ENCODE measurements at places on chromosomes 5 and 9. TPM values are rescaled to one million over a fixed set of nuclear protein-coding genes. Genes with fewer than 3 reads are reported as not detected.

HEMGN gene
- 1.1 TPM for total RNA-seq

DNA sequence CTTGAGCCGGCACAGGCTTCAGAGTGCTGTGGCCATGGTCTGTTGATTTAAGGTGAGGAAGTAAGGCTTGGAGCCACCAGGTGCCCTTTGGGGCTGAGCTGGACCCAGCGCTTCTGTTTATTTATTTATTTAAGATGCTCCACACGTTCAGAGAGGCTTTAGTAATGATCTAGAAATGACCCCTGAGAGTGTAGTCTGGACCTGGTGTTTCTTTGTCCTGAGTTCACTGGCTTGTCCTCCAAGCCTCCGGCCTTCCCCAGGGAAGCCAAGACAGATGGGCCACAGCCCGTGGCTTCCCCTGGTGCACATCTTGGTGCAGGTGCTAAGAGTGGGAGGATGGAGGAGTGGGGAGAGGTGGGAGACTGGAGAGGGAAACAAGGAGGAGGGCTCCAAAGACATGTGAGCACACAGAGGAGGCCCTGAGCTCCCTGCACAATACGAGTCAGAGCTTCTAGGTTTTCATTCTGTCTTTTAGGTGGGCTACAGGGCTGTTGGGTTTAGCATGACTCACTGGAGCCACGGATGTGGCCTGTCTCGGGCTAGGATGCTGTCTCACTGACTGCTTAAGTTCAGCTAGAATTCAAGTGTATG, 56.9 kb downstream of the AHRR start:
- peaks cover 45% of the 10 kb centered on the region for H3K36me3 ChIP-seq
- H3K4me3 ChIP-seq: peak overlapping the region; percentile 78
- H3K27me3 ChIP-seq: no peaks in the 10 kb centered on the region
- H3K27ac ChIP-seq: peak overlapping the region; percentile 56

- H3K27me3 ChIP-seq: no peaks in the 10 kb centered on the region
- no peaks in the 10 kb centered on the region for H3K36me3 ChIP-seq
- no peak for DNase-seq
- H3K4me3 ChIP-seq: no peak overlapping the region
- H3K27ac ChIP-seq: no peak overlapping the region
- peaks cover 9% of the 10 kb centered on the region for H3K4me1 ChIP-seq
These were observed 15.4 kb downstream of the CPEB4 start for GRCh38 chr5:173903396-173904140.

DNA sequence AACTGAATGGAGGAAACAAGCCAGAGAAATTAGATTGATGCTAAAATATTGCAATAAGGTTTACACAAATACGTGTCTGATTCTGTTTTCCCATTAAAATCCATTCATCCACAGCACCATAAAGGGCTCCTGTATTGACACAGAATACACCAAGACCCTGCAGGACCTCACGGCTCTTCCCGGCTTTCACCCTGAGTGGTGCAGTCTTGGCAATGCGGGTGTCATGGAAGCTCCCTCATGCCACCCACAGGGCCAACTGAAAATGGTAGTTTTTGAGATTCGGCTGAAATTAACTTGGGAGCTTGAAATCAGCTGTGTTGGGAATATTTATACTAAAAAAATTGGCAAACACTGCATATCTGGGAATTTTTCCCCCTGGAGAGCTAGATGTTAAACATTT, 17.3 kb upstream of the EXOC3 start:
- H3K4me1 ChIP-seq: peaks cover 53% of the 10 kb centered on the region
- no peak overlapping the region for H3K27ac ChIP-seq
- H3K27me3 ChIP-seq: peaks cover 11% of the 10 kb centered on the region
- H3K4me3 ChIP-seq: no peak overlapping the region
- H3K36me3 ChIP-seq: peaks cover 10% of the 10 kb centered on the region

CDC20B gene
- total RNA-seq: 0.10 TPM

- H3K27me3 ChIP-seq: peaks cover 16% of the 10 kb centered on the region
- no peak overlapping the region for H3K27ac ChIP-seq
- peaks cover 2% of the 10 kb centered on the region for H3K36me3 ChIP-seq
- H3K4me3 ChIP-seq: no peak overlapping the region
These were observed 117.0 kb downstream of the PCSK1 start for GRCh38 chr5:96316017-96316416.

- no peaks in the 10 kb centered on the region for H3K36me3 ChIP-seq
- no peak for DNase-seq
- peak overlapping the region; percentile 84 for H3K4me3 ChIP-seq
- peaks cover 56% of the 10 kb centered on the region for H3K27me3 ChIP-seq
These were observed 697 bp downstream of the SLC1A1 start for GRCh38 chr9:4490705-4491625.

GRCh38 chr5:14593326-14594021, 11.9 kb downstream of the OTULINL start:
- peak overlapping the region; percentile 91 for H3K4me3 ChIP-seq
- peaks cover 88% of the 10 kb centered on the region for H3K4me1 ChIP-seq
- DNase-seq: peak; percentile 49

ERCC6L2 gene
- total RNA-seq: 24.1 TPM

GRCh38 chr5:56530626-56531138, 284.7 kb upstream of the MAP3K1 start:
- no peak for DNase-seq
- H3K4me3 ChIP-seq: no peak overlapping the region
- no peaks in the 10 kb centered on the region for H3K27me3 ChIP-seq
- no peaks in the 10 kb centered on the region for H3K36me3 ChIP-seq
- H3K4me1 ChIP-seq: peaks cover 7% of the 10 kb centered on the region
- H3K27ac ChIP-seq: no peak overlapping the region

DNA sequence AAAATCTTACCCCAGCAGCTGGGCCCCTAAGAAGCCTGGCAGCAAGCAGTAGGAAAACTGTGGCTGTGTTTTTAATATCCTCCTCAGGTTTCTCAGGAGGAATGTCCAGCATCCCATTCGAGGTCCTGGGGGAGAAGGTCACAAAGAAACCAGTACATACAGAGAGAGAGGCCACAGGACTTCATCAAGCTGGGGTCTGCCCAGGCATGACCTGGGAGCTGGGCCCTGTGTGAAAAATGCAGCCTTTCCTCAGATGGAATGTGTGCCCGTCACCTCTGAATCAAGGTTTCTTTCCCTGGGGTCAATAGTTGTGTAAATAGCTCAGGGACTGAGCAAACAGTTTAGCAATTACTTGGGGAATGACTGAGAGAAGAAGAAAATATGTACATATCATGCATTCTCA, 33.9 kb upstream of the RAD23B start:
- H3K4me1 ChIP-seq: peaks cover 14% of the 10 kb centered on the region
- no peak overlapping the region for H3K4me3 ChIP-seq

CAMK4 gene
- total RNA-seq: 96.0 TPM

DNA sequence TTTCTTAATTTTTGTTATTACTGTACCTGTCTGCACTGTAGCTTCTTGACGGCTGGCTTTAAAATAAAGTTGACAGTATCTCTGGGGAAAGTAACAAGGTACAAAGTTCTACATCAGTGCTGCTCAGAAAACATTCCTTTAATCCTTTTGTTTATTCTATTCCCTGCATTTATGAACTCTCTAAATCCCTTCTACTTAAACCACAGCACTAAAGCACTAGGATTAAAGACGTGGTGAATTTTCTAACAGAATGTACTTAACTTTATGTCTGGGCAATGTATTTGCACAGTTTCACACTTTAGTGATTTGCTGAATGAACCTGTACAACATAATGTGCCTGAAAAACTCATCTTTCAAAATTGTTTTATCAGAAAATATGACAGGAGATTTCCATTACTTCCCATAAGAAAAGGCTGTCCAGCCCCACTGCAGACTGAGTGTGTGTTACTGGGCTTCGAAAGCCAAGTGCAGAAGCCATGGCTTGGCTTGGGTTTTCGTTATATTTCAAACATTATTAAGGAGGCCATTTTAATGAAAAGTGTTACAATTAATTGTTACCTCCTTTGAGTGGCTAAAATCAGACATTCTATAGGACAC, 43.8 kb downstream of the LHFPL2 start:
- no peak for DNase-seq
- no peaks in the 10 kb centered on the region for H3K27me3 ChIP-seq
- no peak overlapping the region for H3K27ac ChIP-seq
- no peaks in the 10 kb centered on the region for H3K36me3 ChIP-seq

DNA sequence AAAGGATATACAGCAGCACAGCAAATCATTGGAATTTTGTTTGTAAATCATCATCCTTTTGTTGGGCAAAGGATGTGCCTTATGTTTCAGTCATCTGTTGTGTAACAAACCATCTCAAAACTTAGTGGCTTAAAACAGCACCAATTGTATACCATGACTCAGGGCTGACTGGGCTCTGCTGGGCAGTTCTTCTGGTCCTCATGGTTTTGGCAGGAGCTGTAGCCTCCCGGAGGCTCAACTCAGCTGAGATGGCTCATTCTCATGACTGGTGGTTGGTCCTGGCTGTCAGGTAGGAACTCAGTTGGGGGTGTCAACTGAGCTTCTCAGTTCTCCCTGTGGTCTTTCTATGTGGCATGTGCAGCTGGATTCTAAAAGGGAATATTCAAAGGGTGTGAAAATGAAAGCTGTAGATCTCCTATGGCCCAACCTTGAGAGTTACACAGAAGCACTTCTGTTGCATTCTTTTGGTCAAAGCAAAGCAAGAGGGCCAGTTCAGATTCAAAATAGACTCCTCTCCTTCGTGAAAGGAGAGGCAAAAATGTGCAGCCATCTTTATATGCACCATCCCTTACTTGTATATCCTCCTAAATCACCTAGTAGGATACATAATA, 39.1 kb upstream of the CPEB4 start:
- no peak for DNase-seq
- no peaks in the 10 kb centered on the region for H3K4me1 ChIP-seq
- no peak overlapping the region for H3K27ac ChIP-seq
- H3K4me3 ChIP-seq: no peak overlapping the region

SLC6A3 gene
- not detected for total RNA-seq

GRCh38 chr5:88092958-88093605, 175.6 kb downstream of the TMEM161B start:
- no peaks in the 10 kb centered on the region for H3K36me3 ChIP-seq
- no peak for DNase-seq
- no peak overlapping the region for H3K4me3 ChIP-seq
- no peak overlapping the region for H3K27ac ChIP-seq
- no peaks in the 10 kb centered on the region for H3K4me1 ChIP-seq

CFAP77 gene
- not detected for total RNA-seq

DNA sequence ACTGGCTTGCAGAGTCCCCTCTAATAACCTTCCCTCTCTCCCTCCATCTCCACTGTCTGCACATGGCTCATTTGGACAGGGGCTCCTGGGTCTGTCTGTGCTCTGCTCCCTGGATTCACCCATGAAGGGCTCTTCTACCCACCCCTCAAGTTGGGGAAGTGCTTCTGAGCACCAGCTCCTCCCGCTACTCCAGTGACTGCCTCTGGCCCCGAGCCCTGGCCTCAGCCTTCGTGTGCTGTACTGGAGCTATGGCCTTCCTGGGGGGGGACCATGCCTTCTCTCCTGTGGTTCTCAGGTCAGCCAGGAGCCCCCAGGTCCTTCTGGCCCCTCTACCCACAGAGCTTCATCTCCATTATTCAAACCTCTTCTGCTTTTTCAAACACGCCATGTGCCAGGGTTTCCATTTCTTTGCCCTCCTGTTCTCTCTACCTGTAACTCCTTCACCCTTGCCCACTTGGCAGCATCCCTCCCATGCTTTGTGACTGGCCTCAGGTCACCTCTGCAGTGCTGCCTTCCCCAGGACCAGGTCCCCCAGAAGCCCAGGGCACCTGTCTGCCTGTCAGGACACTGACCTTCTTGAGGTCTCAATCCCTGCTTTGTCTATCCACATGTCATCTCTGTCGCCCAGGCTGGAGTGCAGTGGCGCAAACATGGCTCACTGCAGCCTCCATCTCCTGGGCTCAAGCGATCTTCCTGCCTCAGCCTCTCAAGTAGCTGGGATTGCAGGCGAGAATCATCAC, 9.5 kb downstream of the SH3PXD2B start:
- no peaks in the 10 kb centered on the region for H3K36me3 ChIP-seq
- H3K27ac ChIP-seq: no peak overlapping the region
- H3K27me3 ChIP-seq: peaks cover 40% of the 10 kb centered on the region
- peaks cover 25% of the 10 kb centered on the region for H3K4me1 ChIP-seq
- DNase-seq: no peak

All from activated T-cell treated with anti-CD3 and anti-CD28 coated beads, Interleukin-2, amount 50 U/mL, for 72 hours (primary cell).